Hypothalamus (tissue), 51 donors: ENCODE measurements at places on chromosomes 12 and 14.

GRCh38 chr12:123767613-123768012 is 5.5 kb downstream of the DNAH10 start:
- DNase-seq: no peak

GRCh38 chr12:119415714-119416113 is 81.2 kb downstream of the CCDC60 start:
- DNase-seq: no peak

- peak; percentile 3 for DNase-seq
These were observed 108.2 kb downstream of the STXBP6 start for GRCh38 chr14:24941719-24942118.

GRCh38 chr12:110338754-110339153 is 57.7 kb downstream of the ATP2A2 start:
- DNase-seq: no peak

- no peak for DNase-seq
These were observed 16.7 kb upstream of the FAM234B start for GRCh38 chr12:13027508-13027907.

GRCh38 chr12:102510463-102510862 is 30.1 kb upstream of the IGF1 start:
- no peak for DNase-seq

DNA sequence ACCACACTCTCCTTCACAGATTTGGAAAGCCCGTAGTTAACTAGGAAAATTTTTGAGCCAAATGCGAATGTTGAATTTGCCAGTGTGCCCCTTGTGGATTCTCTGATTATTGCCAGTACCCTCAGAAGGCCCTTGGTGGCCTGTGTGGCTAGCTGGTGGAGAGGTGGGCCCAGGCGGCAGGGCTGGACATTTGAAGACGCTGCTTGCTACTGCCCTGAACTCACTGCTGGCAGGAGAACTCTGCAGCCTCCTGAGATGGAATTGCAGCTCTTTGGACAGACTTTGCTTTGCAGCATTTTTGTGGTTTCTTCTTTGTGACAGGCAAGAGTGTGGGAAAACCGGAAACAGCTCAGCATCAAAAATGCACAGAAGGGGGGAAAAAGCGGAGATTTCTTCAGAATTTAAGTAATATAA is 97.6 kb downstream of the TGFB3 start:
- no peak for DNase-seq

GRCh38 chr14:75274050-75274898 is 4.4 kb upstream of the FOS start:
- DNase-seq: no peak

- no peak for DNase-seq
These were observed 7.6 kb downstream of the KRAS start for GRCh38 chr12:25242981-25243679.

GRCh38 chr12:89693639-89694202 is 14.9 kb downstream of the ATP2B1 start:
- no peak for DNase-seq

GRCh38 chr14:91872011-91872501 is 4.7 kb upstream of the TC2N start:
- no peak for DNase-seq

- no peak for DNase-seq
These were observed 9.7 kb upstream of the ZDHHC22 start for GRCh38 chr14:77151245-77151644.

DNA sequence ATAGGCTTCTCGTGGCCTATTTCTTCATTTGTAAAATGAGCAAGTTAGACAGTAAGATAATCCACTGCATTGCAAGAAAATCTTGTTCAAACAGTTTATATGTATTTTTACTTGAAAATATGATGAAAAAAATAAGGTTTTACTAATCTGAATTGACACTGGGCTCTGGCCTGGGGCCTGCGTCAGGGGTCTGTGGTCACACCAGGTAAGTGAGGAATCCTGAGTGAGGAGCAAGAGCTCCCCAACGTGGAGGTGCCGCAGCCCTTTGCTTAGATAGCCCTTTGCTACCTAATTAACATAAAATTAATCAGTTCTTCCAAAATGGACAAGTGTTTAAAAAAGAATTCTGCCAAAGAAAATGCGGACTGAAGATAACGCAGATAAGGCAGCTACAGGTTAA is 39.1 kb upstream of the STAB2 start:
- DNase-seq: no peak

- DNase-seq: no peak
These were observed 38.2 kb upstream of the CRADD start for GRCh38 chr12:93638954-93639353.

- no peak for DNase-seq
These were observed 63.7 kb upstream of the DDX11 start for GRCh38 chr12:31009976-31010375.

DNA sequence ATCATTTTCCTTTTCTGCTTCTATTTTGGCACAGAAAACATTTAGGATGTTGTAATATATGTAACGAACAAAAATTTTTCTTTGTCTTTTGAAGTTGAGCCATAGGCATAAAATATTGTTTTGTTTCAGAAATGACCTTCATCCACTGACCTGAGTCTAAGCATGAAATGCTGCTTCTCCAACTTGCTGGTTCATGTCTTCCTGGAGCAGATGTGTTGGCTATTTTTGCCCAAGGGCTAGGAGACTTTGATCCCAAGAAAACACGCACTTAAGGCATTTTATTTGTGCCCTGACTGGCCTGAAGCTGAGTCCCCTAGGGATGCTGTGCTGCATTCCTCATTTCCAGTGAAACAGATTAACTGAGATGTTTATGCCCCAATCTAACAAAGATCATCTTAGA is 27.2 kb upstream of the ALG10B start:
- DNase-seq: no peak

GRCh38 chr14:103488071-103488470 is 34.6 kb downstream of the CKB start:
- no peak for DNase-seq

DNA sequence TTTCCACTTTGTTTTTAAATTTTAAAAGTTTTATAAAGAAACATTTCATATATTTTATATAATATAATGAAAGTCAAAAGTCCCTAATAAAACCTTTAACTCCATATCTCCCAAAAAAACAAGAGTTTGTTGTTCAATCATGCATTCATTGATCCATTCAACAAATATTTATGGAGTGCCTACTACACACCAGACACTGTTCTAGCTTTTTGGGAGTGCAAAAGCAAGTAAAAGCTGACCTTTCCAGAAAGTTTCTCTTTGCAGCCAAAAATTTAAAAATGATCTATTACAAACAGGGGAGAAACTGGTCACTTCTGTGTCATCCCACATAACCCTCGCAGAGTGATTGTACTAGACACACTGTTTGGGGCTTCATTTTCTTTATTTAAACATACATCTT is 740.0 kb upstream of the TBX3 start:
- no peak for DNase-seq

DNA sequence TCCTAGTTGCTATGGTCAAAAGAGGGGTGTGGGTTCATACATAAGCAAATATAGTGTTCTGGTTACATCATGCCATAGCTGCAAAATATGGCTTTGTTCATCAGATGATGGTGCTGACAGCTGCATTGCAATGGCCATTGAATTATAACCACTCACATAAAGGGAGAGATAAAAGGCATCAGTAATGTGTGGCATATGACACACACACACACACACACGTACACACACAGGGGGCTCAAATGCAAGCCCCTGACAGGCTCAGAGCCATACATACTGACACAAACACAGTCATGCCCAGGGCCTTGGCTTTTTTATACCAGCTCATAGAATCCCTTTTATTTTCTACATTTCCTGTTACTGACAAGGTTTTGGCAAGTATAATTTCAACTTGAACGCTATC is 698.9 kb downstream of the BCL11B start:
- no peak for DNase-seq

DNA sequence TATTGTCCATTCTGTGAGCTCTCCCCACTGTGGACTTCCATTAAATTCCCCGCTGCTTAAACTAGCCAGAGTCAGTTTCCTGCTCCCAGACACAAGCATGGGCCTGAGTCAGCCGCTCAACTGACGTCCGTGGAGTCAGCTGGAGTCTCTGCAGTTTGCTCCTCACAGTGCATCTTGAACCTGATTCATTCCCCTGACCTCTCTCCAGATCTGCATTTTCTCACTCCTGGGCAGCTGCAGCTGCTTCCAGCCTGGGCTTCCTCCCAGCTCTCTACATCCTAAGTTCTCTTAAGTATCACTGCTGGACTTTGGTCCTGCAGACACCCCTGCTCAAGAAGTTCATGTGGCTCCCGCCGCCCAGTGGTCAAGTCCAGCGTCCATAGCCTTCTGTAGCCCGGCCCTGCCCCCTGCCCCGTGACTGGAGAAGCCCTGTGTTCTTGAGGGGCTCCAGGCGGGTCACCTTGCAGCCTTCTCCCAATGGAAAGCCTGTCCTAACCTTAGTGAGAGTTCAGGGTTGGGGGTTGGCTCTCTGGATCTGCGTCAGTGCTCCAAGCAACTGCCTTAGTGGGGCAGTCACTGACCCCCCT is 20.0 kb downstream of the NFKBIA start:
- no peak for DNase-seq

- no peak for DNase-seq
These were observed 550.9 kb downstream of the BCL11B start for GRCh38 chr14:98721061-98721460.

GRCh38 chr12:321606-322326 is 59.1 kb upstream of the SLC6A13 start:
- no peak for DNase-seq

- DNase-seq: no peak
These were observed 47.1 kb downstream of the PLXNC1 start for GRCh38 chr12:94195483-94195882.

DNA sequence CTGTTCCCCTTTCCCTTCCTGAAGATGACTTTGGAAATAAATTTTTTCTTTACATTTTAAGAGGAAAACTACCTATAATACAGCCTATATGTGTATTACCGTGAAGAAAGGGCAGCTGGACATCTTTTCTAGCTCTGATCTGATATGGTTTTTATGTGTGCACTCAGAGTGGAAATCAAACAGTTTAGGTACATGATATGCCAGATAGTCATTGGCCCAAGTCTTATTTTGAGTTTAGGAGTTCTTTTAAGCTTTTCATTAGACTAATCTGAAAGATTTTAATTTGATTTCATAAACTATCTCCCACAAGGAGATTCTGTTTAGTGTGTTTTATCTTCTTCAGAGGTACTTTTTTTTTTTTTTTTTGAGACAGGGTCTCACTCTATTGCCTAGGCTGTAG is 48.8 kb downstream of the KIAA0586 start:
- no peak for DNase-seq

GRCh38 chr14:72942934-72943333 is 16.7 kb downstream of the DCAF4 start:
- DNase-seq: no peak

DNA sequence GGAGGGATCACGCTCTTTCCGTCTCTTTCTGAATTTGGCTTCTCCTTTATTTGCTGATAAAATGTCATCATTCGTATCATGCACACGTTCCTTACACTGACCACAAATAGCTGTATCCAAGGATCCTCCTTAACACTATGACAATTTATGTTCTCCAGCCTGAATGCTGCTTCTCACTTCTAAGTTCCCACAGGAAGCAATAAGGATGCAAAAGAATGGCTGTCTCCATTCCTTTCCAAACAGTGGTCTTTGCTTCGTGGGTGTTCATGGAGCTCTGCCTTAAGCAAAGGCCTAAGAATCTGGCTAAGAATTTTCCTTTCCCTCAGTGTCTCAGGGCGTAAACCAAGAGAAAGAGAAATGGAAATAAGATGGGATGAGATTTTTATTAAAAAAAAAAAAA is 200.2 kb downstream of the ITPR2 start:
- no peak for DNase-seq

GRCh38 chr14:105444859-105445258 is 25.2 kb downstream of the MTA1 start:
- DNase-seq: no peak

- DNase-seq: no peak
These were observed 389.6 kb upstream of the ATP2B1 start for GRCh38 chr12:90098132-90098779.

GRCh38 chr14:39988939-39989338 is 556.7 kb upstream of the FBXO33 start:
- no peak for DNase-seq

DNA sequence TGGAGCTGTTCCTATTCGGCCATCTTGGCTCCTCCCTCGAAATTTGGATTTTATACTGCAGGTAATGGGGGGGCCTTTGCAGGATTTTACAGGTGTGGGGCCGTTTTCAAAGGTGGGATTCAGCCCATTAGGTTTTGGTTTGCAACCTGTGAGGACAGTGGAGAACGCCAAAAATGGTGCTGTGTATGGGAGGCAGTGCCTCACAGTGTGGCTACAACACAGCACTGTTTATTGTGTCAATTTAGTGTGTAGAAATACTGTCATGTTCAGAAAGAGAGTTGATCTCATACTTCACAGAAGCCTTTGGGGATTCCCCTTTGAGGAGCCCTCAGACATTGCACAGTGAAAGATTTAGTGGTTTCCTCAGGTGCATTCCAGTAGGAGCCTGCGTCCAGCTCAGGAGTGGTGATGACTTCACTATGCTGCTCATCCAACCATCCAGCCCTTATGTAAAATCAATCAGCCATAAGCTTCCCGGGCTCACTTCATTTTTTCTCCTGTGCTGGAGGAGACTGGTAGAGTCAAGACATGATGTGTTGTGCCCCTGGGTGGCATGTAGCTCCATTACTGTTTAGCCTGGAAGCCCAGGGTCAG is 92.7 kb upstream of the PRMT8 start:
- no peak for DNase-seq

- DNase-seq: no peak
These were observed 753 bp downstream of the ACRBP start for GRCh38 chr12:6646276-6647082.

GRCh38 chr12:10226086-10226485 is 13.4 kb downstream of the GABARAPL1 start:
- no peak for DNase-seq

- no peak for DNase-seq
These were observed 918.0 kb downstream of the AACS start for GRCh38 chr12:125983094-125983783.

DNA sequence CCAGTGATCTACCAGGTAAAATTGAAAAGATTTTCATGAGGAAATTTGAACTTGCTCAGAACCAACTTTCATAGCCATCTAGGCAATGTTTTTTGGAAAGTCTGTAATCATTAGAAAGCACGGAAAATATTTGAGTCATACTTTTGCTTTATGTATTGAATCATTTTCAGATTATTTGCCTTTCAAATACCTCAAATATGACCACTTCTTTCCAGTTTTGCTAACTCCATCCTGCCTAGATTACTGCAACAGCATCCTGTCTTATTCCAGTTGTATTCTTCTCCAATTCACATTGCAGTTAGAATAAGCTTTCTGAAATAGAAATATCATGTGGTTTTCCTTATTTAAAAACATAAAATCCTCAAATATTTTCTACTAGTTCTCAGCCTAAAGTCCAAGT is 239.8 kb upstream of the FAR2 start:
- DNase-seq: no peak

GRCh38 chr12:97748298-97748697 is 285.7 kb downstream of the RMST start:
- no peak for DNase-seq

- no peak for DNase-seq
These were observed 65.9 kb upstream of the ARHGAP5 start for GRCh38 chr14:32011225-32011624.

DNA sequence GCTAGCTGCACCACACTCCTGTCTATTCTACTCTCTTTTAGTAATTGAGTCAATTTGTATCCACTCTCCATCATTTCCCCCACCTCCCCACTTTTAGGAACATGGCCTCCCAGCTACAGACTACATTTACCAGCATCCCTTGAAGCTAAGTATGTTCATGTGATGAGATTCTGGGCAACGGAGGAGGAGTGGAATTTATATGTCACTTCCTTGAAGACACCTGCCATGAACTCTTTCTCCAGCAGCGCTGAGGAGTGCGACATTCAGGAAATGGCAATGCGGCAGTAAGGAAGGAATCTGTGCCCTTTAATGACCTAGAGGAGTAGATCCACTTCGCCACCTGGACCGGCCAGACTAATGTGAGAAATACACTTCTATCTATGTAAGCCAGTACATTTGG is 243.7 kb upstream of the DIO2 start:
- no peak for DNase-seq
